ENCODE measurements at places on chromosomes 5 and 9.

- DNase-seq: no peak
Measured at GRCh38 chr9:15249981-15250380, 57.0 kb downstream of the TTC39B start.

DNA sequence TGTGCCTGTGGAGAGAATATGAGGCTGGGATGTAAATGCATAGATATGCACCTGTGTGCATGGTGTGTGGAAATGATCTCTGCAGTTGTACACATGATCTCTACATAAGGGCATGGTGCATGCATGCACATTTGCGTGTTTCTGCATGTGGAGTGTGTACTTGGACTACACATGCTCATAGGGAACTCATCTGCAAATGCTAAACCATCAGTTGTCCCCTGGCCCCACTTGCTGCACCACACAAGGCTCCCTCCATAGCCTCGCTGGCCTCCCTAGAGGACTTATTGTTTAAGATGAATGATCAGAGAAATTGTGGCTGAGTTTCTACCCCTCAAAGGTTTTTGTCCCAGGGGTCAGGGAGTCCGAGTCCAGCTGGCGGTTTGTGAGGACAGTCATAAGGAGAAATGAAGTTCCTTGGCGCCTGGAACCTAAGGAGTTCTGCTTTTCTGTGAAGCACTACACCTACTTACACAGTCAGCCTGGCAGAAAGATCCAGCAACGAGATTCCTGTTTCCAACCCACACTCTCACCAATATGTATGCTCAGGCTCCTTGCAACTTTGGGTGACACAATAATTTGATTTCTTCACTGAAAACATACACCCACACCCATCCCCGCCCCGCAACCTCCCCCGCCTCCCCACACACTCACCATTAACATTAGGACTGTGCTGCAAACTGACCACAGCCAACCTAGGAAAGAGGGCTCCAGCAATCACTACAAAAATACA is 79.9 kb upstream of the CPEB4 start:
- DNase-seq: no peak

- no peak for DNase-seq
Measured at GRCh38 chr9:107112707-107113243, 170.3 kb upstream of the RAD23B start.

DNA sequence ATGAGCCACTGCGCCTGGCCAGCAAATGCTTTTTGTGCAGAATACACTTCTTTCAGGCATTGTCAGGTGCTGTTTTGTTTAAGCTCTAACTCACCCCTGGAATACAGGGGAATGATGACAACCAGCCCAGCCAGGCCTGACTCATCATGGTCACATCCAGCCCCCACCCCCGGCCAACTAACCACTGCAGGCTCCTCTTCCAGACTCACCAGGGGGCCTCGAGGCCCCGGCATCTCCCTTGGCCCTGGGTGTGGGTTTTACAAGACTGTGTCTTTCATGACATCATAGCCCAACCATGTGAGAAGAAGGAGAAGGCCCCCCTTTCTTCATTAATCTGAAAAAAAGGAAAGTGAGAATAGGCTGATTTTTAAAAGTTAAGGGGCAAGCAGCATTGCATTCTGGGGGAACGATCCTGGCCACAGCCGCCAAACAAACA is 35.5 kb downstream of the OLFML2A start:
- DNase-seq: no peak

DNA sequence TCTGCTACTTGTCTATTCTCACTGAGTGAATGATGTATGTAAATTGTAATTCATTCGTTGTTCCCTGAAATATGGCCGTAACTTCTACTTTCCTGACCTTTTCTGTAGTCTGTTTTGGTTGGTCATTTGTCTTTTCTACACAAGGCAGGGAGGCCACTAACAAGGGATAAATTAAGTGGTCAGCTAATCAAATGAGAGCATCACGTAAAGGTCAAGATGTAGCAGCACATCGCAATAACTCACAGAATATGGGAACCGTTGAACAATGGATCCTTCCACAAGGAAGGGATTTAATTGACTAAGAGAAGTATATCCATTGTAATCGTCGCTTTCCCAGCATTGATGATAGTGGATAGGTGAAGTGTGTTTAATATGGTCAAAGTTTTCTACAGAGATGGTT is 171.1 kb downstream of the DMRT2 start:
- DNase-seq: no peak

- no peak for DNase-seq
Measured at GRCh38 chr5:133423618-133424282, 188.6 kb downstream of the FSTL4 start.

DNA sequence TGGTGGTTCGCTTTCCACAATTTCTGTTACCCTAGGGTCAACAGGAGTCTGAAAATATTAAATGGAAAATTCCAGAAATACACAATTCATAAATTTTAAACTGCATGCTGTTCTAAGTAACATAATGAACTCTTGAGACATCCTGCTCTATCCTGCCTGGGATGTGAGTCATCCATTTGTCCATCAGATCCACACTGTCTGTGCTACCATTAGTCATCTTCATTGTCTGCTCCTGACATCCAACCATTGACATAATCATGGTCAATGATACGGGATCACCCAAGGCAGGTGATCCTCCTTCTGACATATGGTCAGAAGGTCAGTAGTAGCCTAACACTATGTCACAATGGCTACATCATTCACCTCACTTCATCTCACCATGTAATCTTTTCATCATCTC is 276.7 kb upstream of the KIF2A start:
- DNase-seq: no peak

- DNase-seq: no peak
Measured at GRCh38 chr5:174139623-174140022, 94.1 kb downstream of the NSG2 start.

GRCh38 chr5:166349046-166349445 is 1942.4 kb upstream of the WWC1 start:
- no peak for DNase-seq

- DNase-seq: no peak
Measured at GRCh38 chr9:97779608-97780007, 73.4 kb upstream of the FOXE1 start.

GRCh38 chr5:133723651-133724366 is 111.5 kb upstream of the FSTL4 start:
- no peak for DNase-seq

GRCh38 chr5:139082813-139083498 is 115.2 kb downstream of the SIL1 start:
- no peak for DNase-seq

- no peak for DNase-seq
Measured at GRCh38 chr5:10702040-10702629, 58.9 kb downstream of the DAP start.

- DNase-seq: no peak
Measured at GRCh38 chr5:81286059-81286617, 15.2 kb upstream of the ZCCHC9 start.

GRCh38 chr5:102876610-102877009 is 121.5 kb downstream of the PAM start:
- DNase-seq: no peak

DNA sequence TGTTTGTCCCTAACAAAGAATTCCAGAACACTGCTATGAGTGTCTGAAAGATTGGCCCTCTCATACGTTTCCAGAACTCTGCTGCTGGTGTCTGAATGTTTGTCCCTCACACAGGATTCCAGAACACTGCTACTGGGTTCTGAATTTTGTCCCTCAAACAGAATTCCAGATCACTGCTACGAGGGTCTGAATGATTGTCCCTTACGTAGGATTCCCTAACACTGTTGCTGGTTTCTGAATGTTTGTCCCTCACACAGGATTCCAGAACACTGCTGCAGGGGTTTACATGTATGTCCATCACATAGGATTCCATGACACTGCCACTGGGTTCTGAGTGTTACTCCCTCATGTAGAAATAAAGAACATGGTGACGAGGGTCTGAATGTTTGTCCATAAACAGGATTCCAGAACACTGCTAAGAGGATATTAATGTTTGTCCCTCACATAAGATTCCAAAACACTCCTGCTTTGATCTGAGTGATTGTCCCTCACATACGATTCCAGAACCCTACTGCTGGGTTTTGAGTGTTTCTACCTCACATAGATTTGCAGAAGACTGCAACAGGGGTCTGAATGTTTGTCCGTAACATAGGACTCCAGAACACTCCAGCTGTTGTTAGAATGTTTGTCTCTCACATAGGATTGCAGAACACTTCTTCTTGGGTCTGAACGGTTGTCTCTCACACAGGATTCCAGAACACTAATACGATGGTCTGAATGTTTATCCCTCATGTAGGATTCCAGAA is 214.4 kb downstream of the FOXD4L6 start:
- DNase-seq: no peak

DNA sequence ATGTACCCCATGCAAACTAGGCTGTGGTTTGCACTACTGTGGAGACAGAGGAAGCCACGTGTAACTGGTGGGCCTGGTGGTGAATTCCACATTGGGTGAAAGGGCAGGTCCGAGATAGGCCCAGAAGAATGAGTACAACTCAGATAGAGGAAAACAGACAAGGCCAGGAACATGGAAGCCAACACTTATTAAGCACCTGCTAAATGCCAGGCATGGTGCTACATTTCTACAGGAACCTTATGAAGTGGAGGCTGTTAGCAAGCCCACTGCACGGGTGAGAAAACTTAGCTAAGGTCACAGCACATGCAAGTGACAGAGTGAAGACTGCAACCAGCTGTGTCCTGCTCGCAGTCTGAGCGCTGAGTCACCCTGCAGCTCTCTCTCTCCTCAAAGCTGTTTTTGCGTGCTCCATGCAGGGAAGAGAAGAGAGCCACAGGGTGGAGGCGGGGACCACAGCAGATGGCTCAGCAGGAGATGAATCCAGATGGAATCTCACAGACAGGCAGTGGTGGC is 65.5 kb upstream of the SPTLC1 start:
- no peak for DNase-seq

DNA sequence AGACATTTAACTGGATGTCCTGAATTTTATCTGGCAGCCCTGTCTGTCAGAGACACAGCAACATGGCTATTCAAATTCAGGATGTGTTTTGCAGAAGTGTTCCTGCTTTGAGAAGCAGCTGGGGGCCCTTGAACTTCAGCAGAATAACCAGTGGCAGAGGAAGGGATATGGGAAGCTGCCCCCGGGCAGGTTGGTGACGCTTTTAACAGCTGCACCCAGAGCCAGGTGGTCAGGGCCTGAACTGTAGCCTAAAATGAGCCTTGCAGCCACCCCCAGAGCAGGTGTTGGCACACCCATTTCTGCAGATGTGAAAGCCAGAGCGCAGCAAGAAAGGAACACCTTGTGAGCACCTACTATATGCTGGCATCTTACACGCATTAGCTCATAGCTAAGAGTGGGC is 128.7 kb upstream of the BOD1 start:
- DNase-seq: no peak

DNA sequence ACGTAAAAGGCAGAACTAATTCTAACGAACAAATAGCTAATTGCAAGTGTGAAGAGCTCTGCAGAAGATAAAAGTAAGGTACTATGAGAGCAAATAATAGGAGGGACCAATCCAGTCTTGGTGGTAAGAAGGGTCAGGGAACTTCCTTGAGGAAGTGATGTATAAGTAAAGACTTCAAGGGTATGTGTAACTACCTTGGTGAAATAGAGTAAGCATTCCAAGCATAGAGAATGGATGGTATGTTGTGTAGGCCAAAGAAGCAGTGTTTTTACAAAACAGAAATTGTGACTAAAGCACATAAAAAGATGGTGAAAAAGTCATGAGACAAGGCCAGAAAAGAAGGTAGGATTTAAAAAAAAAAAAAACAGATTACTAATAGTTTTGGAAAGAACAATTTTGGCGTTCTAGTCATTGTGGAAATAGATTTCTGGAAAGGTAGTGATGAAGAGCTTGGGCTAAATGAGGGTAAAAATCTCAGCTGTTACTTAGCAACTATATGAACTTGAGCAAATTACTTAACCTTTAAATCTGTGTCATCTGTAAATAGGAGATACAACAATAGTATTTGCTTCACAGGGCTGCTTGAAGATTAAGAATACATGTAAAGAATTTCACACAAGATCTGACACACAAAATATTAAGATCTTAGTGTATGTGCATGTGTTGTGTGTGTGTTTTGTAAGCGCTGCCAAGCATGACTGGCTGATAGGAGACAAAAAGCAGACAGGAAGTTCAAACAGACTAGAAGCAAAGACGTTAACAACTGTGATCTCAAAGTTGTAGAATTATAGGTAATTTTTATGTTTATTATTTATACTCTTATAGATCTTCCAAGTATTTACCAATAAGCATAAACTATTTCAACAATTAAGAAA is 73.5 kb downstream of the NR6A1 start:
- no peak for DNase-seq

- DNase-seq: no peak
Measured at GRCh38 chr9:98678244-98678842, 30.4 kb downstream of the GABBR2 start.

GRCh38 chr5:171482434-171482730 is 62.9 kb downstream of the FGF18 start:
- DNase-seq: no peak

DNA sequence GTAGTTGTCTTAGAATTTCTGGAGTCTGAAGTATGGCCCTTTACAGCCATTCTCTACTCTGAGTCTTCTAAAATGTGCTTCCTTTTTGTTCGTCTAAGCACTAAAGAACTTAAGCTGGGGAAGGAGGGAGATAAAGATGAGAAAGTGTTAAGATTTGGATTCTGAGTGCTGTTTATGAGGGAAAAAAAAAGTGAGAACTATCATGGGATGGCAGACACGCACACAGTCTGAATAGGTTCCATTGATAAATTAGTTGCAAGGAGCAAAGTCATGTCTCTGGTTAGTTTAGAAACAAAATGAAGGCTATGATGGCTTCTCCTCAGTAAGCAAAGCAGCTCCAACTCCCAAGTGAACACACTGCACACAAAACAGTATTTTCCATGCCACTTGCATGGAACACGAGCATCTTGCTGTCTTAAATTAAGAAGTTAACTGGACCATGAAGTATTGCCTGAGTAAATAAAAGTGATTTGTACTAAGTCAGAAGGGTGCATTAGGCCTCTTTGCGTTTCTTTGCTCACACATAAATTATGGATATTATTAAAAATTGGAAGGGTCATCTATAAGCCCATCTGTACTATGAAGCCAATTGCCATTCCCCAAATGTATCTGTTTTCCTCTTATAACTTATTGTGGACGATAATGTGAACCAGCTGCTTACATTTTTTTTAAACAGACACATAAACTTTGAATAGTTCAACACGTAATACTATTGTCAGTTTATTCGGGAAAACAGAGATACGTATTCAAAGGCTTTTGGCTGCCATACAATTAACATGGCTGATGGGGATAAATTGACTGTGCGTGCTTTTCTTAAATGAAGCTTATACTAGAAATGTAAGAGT is 199.3 kb downstream of the SGCD start:
- no peak for DNase-seq

GRCh38 chr9:91813176-91813795 is 136.7 kb downstream of the ROR2 start:
- DNase-seq: no peak

Data from pulmonary artery endothelial cell (primary cell).